ENCODE measurements at places on chromosomes 16 and 17. TPM values are rescaled to one million over a fixed set of nuclear protein-coding genes. Genes with fewer than 3 reads are reported as not detected.
A peak's percentile ranks its signal among the peaks of the same experiment; 100 is the strongest.

Gene NKD1
- 1.5 TPM for total RNA-seq

- H3K4me3 ChIP-seq = no peak overlapping the region
- no peaks in the 10 kb centered on the region for H3K36me3 ChIP-seq
- no peaks in the 10 kb centered on the region for H3K4me1 ChIP-seq
- no peak for DNase-seq
- H3K27me3 ChIP-seq = peaks cover 17% of the 10 kb centered on the region
Observed at GRCh38 chr17:43616852-43617251, 44.9 kb downstream of the MEOX1 start.

DNA sequence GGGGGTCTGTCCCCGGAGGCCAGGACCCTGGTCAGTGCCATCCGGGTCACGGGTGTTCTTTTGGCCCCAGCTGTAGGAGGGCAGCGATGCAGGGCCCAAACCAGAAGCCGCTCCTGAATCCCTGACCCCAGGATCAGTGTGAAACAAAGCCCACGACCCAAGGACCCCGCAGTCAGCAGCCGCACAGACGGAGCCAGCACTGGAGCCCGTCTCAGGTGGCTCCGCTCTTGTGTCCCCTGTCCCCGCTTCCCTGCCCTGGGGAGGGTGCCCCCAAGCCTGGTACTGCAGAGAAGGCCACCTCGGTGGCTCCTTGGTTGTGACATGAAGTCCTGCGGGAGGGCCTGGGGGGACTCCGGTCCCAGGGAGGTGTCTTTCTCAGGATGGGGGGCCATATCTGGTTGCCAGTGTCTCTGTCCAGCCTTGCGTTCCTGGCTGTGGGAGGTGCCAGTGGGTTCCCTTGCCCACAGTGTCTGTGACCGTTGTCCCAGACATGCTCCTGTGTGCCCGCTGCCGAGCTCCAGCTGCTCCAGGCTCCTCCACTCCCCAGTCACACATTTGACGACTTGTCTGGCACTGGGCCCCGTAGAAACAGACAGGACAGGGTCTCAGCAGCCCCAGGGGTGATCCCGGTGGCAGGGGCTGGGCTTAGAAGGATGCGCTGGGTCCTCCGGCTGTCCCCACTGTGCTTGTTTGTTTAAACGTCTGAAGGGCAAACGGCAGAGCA, 33.6 kb downstream of the BAIAP2 start:
- H3K27ac ChIP-seq = no peak overlapping the region
- DNase-seq = no peak
- no peak overlapping the region for H3K4me3 ChIP-seq
- no peaks in the 10 kb centered on the region for H3K4me1 ChIP-seq
- no peaks in the 10 kb centered on the region for H3K36me3 ChIP-seq
- H3K27me3 ChIP-seq = no peaks in the 10 kb centered on the region

- no peak for DNase-seq
- peak overlapping the region; percentile 83 for H3K27ac ChIP-seq
- H3K27me3 ChIP-seq = no peaks in the 10 kb centered on the region
- H3K4me3 ChIP-seq = peak overlapping the region; percentile 98
- H3K4me1 ChIP-seq = peaks cover 50% of the 10 kb centered on the region
- peaks cover 5% of the 10 kb centered on the region for H3K36me3 ChIP-seq
Observed at GRCh38 chr17:16215002-16215272, 397 bp downstream of the NCOR1 start.

- H3K4me3 ChIP-seq = no peak overlapping the region
- no peak for DNase-seq
- H3K27me3 ChIP-seq = no peaks in the 10 kb centered on the region
- no peaks in the 10 kb centered on the region for H3K36me3 ChIP-seq
Observed at GRCh38 chr17:10920558-10921108, 82.7 kb upstream of the PIRT start.

DNA sequence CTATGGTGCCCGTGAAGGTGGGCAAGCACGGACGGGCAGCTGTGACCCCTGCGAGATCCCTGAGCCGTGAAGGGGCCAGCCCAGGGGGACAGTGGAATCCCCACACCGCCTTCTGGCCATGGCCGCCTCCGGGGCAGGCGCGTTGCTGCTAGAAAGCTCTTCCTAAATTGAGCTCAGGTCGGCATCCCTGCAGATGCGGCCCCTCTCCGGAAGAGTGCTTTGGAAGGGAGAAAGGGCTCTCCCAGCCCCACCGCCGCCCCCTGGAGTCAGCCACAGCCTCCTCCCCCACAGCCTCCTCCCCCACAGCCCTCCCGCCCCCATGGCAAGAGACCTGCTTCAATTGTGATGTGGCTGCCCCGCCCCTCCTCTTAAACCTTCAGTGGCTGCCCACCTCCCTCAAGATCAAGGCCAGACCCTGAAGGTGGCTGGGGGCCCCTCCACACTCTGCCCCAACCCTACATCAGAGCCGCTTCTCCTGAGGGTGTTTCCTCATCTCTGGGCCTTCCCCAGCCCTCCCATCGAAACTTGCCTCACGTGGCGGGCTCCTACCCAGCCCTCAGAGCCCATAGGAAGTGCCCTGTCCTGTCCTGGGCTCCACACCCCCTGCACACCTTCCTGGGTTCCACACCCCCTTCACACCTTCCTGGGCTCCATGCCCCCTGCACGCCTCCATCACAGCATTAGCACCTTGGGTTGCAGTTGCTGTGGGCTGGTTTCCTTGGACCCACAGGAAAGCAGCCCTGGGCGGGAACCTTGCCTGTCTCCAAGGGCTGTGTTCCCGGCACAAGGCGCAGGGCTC, 5.5 kb upstream of the CBFA2T3 start:
- peak overlapping the region; percentile 76 for H3K4me3 ChIP-seq
- no peaks in the 10 kb centered on the region for H3K27me3 ChIP-seq
- H3K4me1 ChIP-seq = peaks cover 91% of the 10 kb centered on the region
- no peak for DNase-seq
- no peaks in the 10 kb centered on the region for H3K36me3 ChIP-seq

Gene TIMM22
- 10.7 TPM for total RNA-seq

Gene HLF
- total RNA-seq = 0.10 TPM

GRCh38 chr16:4617880-4618279, 3.2 kb upstream of the UBALD1 start:
- H3K4me1 ChIP-seq = peaks cover 30% of the 10 kb centered on the region
- DNase-seq = no peak
- H3K27ac ChIP-seq = no peak overlapping the region
- no peak overlapping the region for H3K4me3 ChIP-seq

Gene ANKRD40CL
- total RNA-seq = 0.42 TPM

DNA sequence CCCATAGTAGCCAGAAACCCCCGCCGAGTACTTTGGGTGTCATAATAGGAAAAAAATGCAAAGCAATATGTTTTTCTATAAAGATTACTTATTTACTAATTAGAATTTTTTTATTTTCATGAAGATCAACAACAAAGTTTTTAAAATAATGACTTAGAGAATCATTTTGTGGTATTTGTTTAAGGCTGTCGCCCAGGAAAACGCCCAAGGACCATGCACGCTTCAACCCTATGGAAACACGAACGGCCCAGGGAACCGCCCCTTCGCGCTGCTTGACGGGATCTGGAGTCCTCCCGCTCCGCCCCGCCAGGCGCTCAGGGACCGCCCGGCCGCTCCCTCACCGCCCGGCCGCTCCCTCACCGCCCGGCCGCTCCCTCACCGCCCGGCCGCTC, 408 bp upstream of the KPNA2 start:
- H3K4me3 ChIP-seq = peak overlapping the region; percentile 93
- H3K4me1 ChIP-seq = peaks cover 11% of the 10 kb centered on the region
- peaks cover 33% of the 10 kb centered on the region for H3K36me3 ChIP-seq
- no peaks in the 10 kb centered on the region for H3K27me3 ChIP-seq
- peak overlapping the region; percentile 92 for H3K27ac ChIP-seq
- DNase-seq = peak; percentile 77

Gene LHX1
- total RNA-seq = not detected

DNA sequence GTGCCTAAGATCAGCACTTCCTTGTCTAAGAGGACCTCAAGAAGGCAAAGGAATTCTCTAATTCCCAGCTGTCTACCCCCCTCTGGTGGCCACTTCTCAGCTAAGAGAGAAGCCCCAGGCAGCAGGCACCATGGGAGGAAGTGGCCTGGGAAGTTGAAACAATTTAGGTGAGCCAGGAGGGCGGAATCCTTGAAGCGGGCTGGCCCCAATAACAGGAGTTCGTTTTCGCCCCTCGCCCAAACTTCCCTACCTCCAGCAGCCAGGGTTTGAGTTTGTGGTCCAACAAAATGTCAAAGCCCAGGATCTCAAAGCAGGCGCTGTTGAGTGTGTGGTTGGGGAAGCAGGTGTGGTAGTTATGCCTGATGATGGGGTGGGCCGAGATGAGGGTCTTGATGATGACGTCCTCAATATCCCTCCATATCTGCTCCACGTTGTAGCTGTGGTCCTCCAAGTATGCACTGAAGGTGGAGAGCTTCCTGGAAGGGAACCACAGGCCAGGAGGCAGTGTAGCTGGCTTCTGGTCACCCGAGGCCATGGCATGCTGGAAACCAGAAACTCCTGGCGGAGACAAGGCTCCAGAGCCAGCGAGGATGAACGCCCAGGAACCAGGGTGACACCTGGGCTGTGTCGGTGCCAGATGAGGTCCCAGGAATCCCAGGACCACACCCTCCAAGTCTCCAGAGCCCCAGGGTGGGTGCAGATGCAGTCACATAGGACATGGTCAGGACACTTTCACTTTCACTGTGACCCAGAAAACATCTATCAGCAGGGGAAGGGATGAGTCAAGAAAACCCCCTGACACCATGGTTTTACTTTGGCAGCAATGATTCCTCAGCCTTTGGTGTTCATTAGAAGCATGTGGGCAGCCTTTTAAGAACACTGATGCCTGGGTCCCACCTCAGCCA, 25.6 kb downstream of the TTLL6 start:
- no peak overlapping the region for H3K27ac ChIP-seq
- H3K27me3 ChIP-seq = peaks cover 32% of the 10 kb centered on the region
- no peaks in the 10 kb centered on the region for H3K36me3 ChIP-seq
- H3K4me1 ChIP-seq = peaks cover 5% of the 10 kb centered on the region
- no peak overlapping the region for H3K4me3 ChIP-seq

GRCh38 chr16:55559233-55559632, 7.3 kb upstream of the CAPNS2 start:
- H3K27me3 ChIP-seq = peaks cover 3% of the 10 kb centered on the region
- DNase-seq = no peak
- H3K4me3 ChIP-seq = no peak overlapping the region
- H3K36me3 ChIP-seq = no peaks in the 10 kb centered on the region
- H3K4me1 ChIP-seq = no peaks in the 10 kb centered on the region

DNA sequence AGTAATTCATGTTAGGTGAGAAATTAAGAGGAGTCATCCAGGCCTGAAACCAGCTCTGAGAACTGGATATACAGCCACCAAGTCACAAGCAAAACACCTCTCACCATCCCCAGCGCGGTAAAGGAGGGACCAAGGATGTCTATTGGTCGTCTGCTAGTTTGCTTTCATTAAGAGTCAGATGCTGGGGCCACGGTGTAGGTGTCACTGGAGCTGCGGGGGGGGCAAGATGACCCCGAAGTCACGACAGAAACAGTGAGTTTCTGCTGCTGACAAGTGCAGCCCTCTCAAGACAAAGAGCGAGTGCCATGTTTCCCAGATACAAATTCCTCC, 790 bp downstream of the NCBP3 start:
- H3K27me3 ChIP-seq = no peaks in the 10 kb centered on the region
- peak overlapping the region; percentile 83 for H3K27ac ChIP-seq
- DNase-seq = peak; percentile 25
- H3K4me3 ChIP-seq = peak overlapping the region; percentile 92
- peaks cover 37% of the 10 kb centered on the region for H3K36me3 ChIP-seq

Gene RTN4RL1
- not detected for total RNA-seq

DNA sequence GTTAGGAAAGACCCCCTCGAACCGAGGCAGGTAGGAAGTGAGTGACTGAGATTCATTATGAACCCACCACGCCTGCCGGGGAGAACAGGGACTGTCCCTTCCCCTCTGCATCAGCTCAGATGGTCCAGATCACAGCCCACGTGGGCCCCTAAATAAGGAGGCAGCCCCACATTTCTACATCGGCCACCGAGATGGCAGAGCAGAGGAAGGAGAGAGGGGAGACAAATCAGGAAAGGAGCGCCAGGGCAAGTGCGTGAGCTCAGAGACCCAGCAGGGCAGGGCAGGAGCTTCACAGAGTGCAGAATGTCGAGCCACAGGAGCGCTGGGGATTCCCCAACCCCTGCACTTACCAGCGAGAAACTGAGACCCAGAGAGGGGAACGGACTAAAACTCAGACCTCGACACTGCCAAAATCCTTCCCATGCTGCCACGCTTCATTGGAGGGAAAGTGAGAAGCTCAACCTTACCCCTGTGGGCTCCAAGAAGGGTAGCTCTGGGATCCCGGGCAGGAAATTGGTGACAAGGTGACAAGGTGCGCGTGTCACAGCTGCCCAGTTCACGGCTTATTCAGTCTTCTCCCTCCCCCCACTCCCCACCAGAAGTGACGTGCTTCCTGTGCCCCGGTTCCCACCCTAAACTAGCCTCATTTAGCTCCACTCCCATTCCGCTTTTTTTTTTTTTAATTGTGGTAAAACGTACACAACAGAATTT, at the start of gene ICAM2:
Gene ICAM2 (minus strand): TSS at position 578 of the 711 bp plus-strand sequence. CDS start 13,942 bp downstream, outside the sequence.
- H3K4me3 ChIP-seq = peak within 1 kb of the TSS; percentile 97
- peak; percentile 69 for DNase-seq
- peak within 1 kb of the TSS; percentile 99 for H3K27ac ChIP-seq
- H3K36me3 ChIP-seq = peaks cover 11% of the 10 kb centered on the region
- H3K27me3 ChIP-seq = no peaks in the 10 kb centered on the region
- peaks cover 81% of the 10 kb centered on the region for H3K4me1 ChIP-seq

GRCh38 chr16:83473926-83474650, 333.7 kb upstream of the HSBP1 start:
- H3K36me3 ChIP-seq = no peaks in the 10 kb centered on the region
- no peak for DNase-seq
- H3K27ac ChIP-seq = no peak overlapping the region
- H3K27me3 ChIP-seq = no peaks in the 10 kb centered on the region

Gene PDK2
- 15.9 TPM for total RNA-seq

Gene EPX
- total RNA-seq = not detected

Gene MAPK8IP3
- 157 TPM for total RNA-seq

Gene CSH1
- not detected for total RNA-seq

Gene CHST5
- 0.11 TPM for total RNA-seq

GRCh38 chr17:51372345-51373004, 112.1 kb downstream of the UTP18 start:
- H3K4me1 ChIP-seq = peaks cover 7% of the 10 kb centered on the region
- peak overlapping the region; percentile 42 for H3K4me3 ChIP-seq
- peak overlapping the region; percentile 27 for H3K27ac ChIP-seq
- peaks cover 26% of the 10 kb centered on the region for H3K27me3 ChIP-seq
- H3K36me3 ChIP-seq = no peaks in the 10 kb centered on the region
- no peak for DNase-seq

GRCh38 chr17:77356109-77356689, 215.4 kb downstream of the SEC14L1 start:
- no peaks in the 10 kb centered on the region for H3K27me3 ChIP-seq
- no peaks in the 10 kb centered on the region for H3K36me3 ChIP-seq
- H3K4me1 ChIP-seq = peaks cover 3% of the 10 kb centered on the region
- H3K27ac ChIP-seq = no peak overlapping the region
- H3K4me3 ChIP-seq = no peak overlapping the region

Gene NACA2
- total RNA-seq = not detected

- H3K27ac ChIP-seq = no peak overlapping the region
- DNase-seq = no peak
- no peaks in the 10 kb centered on the region for H3K4me1 ChIP-seq
- peaks cover 4% of the 10 kb centered on the region for H3K27me3 ChIP-seq
- H3K36me3 ChIP-seq = no peaks in the 10 kb centered on the region
- H3K4me3 ChIP-seq = no peak overlapping the region
Observed at GRCh38 chr16:9906218-9906617, 276.0 kb downstream of the GRIN2A start.

Data from activated B cell treated with CpG ODN at 0.5 μM for 24 hours (primary cell).